ENCODE measurements at places on chromosomes 12 and 14.

DNA sequence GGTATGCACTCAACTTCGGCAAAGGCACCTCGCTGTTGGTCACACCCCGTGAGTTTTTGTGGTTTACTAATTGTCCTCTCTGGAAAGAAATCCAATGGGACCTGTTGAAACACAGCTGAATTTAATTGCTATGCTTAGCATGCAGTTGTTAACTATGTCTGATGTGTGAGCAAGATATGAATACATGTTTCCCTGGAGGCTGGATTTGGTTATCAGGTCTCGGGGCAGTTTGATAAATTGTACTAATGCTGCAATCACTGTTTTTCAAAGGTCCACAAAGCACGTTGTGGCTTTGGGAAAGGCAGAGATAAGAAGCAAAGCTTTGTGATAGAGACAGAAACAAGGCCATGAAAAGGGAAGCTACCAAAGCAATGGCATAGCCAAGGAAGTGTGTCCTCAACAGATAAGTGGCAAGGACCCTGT is 91.3 kb downstream of the DAD1 start:
- peaks cover 23% of the 10 kb centered on the region for H3K4me1 ChIP-seq

DNA sequence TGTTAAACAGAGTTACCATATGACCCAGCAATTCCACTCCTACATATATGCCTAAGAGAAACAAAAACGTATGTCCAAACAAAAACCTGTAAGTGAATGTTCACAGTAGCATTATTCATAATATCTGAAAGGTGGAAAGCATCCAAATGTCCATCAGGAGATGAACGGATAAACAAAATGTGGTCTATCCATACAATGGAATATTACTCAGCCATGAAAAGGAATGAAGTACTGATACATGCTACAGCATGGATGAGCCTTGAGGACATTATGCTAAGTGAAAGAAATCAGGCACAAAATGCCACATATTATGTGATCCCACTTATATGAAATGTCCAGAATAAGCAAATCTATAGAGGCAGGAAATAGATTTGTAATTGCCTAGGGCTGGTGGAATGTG is 16.8 kb downstream of the MOK start:
- no peak overlapping the region for H3K4me3 ChIP-seq
- no peaks in the 10 kb centered on the region for H3K4me1 ChIP-seq
- no peak overlapping the region for H3K27ac ChIP-seq
- no peaks in the 10 kb centered on the region for H3K36me3 ChIP-seq

DNA sequence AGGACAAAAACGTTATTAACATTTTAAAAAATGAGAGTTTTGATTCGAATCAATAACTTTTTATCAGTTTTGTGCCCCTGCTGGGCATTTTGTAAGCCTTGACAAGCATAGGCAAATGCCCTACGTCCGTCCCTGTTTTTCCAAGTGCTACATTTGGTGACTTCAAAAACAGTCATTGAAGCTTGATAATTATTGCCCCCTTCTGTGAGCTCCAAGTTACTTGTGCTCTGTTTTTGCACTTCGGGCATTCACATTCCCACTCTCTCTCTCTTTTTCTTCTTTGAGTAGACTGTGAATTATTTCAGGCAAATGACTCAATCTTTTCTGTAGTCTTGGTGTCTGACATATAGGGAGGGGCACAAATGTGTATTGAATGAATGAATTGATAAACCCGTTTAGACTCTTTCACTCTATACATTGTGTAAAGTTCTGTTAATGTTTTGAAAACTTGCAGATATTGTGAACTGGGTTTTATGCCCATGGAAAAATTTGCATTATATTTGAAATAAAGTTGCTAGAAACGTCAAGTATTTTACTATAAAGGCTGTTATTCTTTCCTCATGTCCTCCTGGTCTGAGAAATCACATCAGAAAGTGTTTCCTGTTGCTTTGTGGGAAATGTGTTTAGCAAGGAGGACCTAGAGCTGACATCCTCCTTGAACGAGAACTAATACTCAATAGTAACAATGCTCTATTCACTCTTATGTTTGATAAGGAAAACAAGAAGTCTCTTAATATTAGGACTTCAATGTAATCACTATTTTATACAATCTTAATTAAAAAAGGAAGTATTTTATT is 1.4 kb downstream of the APAF1 start:
- DNase-seq, result no peak
- peak overlapping the region; percentile 86 for H3K4me3 ChIP-seq
- peaks cover 17% of the 10 kb centered on the region for H3K36me3 ChIP-seq
- no peak overlapping the region for H3K27ac ChIP-seq

DNA sequence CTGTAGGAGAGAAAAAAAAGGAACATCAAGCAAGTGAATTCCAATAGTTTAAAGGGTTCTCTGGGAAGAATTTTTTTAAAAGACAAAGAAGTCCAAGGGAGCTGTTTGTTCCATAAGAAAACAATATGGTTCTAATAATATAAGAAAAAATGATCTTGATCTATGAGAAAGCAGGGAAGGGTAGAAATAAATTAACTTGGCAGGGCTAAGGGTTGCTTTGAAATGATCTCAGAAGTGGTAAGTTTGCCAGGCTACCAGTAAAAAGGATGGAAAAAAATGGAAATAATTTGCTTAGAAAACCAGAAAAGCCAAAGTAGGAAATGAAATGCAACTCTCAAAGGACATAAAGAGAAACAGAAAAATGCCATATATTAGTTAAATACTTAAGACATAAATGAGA is 41.7 kb upstream of the EMP1 start:
- H3K36me3 ChIP-seq, result no peaks in the 10 kb centered on the region
- no peak for DNase-seq
- H3K27me3 ChIP-seq, result no peaks in the 10 kb centered on the region
- H3K4me1 ChIP-seq, result peaks cover 7% of the 10 kb centered on the region

- DNase-seq, result no peak
- no peak overlapping the region for H3K4me3 ChIP-seq
- no peak overlapping the region for H3K27ac ChIP-seq
- no peaks in the 10 kb centered on the region for H3K27me3 ChIP-seq
- no peaks in the 10 kb centered on the region for H3K36me3 ChIP-seq
- no peaks in the 10 kb centered on the region for H3K4me1 ChIP-seq
Measured at GRCh38 chr14:106790189-106791036, 1264.0 kb downstream of the TMEM121 start.

DNA sequence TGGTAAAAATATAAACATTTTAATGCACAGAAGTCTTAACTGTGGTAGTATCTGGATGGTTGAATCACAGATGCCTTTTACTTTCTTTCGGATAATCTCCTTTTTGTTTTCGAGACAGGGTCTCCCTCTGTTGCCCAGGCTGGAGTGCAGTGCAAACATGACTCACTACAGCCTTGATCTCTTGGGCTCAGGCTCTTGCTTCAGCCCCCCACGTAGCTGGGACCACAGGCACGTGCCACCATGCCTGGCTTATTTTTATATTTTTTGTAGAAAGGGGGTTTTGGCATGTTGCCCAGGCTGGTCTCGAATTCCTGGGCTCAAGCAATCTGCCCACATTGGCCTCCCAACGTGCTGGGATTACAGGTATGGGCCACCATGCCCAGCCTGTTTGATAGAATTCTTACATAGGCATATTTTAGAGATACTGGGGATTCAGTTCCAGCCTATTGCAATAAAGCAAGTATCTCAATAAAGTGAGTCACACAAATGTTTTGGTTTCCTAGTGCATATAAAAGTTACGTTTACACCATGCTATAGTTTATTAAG is 99.2 kb downstream of the SNAPC1 start:
- DNase-seq, result no peak
- no peaks in the 10 kb centered on the region for H3K4me1 ChIP-seq
- no peaks in the 10 kb centered on the region for H3K36me3 ChIP-seq
- H3K27ac ChIP-seq, result no peak overlapping the region

- no peak for DNase-seq
Measured at GRCh38 chr12:80849337-80849736, 88.4 kb downstream of the LIN7A start.

DNA sequence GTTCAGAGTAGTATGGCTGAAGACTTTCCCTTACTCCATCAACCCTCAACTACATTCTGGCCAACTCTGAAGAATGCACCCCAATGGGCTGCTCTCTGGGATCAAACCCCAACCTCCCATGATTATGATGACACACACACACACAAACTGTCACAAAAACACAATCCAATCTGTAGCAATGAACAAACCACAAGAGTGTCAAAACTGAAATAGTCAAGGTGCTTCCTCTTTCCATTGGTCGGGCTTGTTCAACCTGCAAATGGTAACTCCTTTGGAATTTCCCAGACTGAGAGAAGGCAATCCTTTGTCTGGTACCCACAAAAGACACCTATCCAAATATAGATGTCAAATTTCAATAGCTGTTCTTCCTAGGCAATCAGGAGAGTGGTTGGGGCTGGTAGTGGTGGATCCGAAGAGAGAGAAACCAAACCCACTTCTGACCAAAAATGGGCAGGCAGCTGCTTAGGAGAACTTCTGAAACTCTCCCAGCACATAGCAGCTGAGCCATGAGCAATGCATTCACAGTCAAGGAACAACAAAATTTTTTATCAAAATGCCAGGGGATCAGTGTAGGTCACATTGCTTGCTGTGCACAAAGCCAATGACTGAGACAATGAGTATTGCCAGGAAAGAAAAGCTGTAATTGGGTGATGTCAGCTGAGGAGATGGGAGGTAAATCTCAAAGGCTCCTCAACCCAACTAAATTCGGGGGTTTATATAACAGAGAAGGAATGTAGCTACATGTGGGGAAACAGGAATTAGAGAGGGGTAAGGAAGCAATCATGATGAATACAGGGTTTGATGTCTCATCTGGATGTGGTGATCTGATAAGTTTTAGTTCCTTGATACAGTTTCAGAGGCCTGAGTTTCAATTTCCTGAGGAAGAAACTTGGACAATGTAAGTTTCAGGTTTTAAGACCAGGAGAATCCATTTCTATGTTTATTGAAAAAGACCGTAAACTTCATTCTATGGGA is 191.4 kb downstream of the KITLG start:
- H3K27me3 ChIP-seq, result no peaks in the 10 kb centered on the region
- no peak for DNase-seq
- peaks cover 12% of the 10 kb centered on the region for H3K4me1 ChIP-seq
- no peaks in the 10 kb centered on the region for H3K36me3 ChIP-seq

- no peak overlapping the region for H3K4me3 ChIP-seq
- H3K36me3 ChIP-seq, result no peaks in the 10 kb centered on the region
- no peaks in the 10 kb centered on the region for H3K4me1 ChIP-seq
- DNase-seq, result no peak
Measured at GRCh38 chr12:58479401-58479800, 440.9 kb downstream of the LRIG3 start.

GRCh38 chr12:54191550-54192022 is 2.8 kb upstream of the SMUG1 start:
- no peak overlapping the region for H3K4me3 ChIP-seq
- no peaks in the 10 kb centered on the region for H3K27me3 ChIP-seq
- H3K36me3 ChIP-seq, result no peaks in the 10 kb centered on the region

DNA sequence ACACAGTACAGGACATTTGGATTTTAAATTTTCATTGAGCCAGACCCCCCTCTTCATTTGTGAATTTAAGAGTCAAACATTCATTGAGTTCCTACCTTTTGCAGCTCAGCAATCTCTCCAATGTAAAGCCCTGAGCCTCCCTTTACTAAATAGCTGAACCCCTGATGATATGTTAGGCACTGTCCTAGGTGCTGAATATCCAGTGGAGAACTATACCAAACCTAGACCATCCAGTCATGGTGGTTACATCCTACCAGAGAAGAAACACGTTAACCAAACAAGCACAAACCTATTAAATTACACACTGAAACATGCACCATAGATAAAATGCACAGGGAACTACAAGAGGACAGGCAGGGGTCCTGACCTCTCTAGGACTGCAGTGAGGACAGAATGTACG is 1585.3 kb upstream of the TMEM132C start:
- no peaks in the 10 kb centered on the region for H3K36me3 ChIP-seq
- H3K27me3 ChIP-seq, result no peaks in the 10 kb centered on the region
- no peak overlapping the region for H3K4me3 ChIP-seq
- no peaks in the 10 kb centered on the region for H3K4me1 ChIP-seq

GRCh38 chr14:74804219-74804825 is 41.2 kb downstream of the YLPM1 start:
- no peaks in the 10 kb centered on the region for H3K4me1 ChIP-seq
- H3K36me3 ChIP-seq, result no peaks in the 10 kb centered on the region
- H3K27ac ChIP-seq, result no peak overlapping the region
- no peak overlapping the region for H3K4me3 ChIP-seq

- DNase-seq, result no peak
- H3K27me3 ChIP-seq, result no peaks in the 10 kb centered on the region
- H3K4me1 ChIP-seq, result no peaks in the 10 kb centered on the region
- H3K4me3 ChIP-seq, result no peak overlapping the region
Measured at GRCh38 chr12:115857160-115857920, 420.2 kb downstream of the MED13L start.
